ENCODE measurements at places on chromosomes 12 and 14.

DNA sequence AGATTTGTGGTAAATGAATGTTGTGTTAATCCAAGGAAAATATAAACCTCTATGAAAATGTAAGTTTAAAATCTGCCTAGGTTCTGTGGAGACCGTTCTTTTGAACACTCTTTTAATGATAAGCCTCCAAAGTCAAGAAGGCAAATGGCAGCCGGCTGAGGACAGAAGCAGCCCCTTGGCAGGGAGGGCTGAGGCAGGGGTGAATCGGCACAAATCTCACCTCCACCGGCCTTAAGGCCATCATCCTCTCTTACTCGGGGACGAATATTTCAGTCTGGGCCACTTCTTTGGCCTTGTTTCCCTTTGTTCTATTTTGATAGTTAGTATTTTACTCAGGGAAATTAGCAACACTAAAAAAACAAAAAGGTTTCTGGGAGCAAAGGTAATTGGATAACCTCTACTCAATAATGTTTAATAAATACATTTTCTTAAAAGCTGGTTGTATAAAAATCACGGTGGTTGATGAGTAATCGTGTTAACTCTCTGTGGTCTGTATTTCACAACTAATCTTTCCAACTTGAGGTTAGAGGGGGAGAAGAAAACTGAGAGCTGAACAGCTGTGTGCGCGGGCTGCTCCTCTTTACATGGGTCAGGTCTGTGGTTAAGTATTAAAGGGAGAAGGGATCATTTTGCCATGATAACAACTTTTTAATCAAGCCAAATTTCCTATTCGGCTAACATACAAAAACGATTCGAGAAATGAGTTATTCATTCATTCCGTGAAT lies 18.6 kb downstream of the LGMN start:
- DNase-seq = no peak

- DNase-seq = no peak
These were observed 59.6 kb downstream of the DIP2B start for GRCh38 chr12:50564237-50564947.

- DNase-seq = no peak
These were observed 557.2 kb downstream of the BCL11B start for GRCh38 chr14:98714626-98715425.

GRCh38 chr12:69922999-69923398 lies 98.0 kb downstream of the MYRFL start:
- no peak for DNase-seq

DNA sequence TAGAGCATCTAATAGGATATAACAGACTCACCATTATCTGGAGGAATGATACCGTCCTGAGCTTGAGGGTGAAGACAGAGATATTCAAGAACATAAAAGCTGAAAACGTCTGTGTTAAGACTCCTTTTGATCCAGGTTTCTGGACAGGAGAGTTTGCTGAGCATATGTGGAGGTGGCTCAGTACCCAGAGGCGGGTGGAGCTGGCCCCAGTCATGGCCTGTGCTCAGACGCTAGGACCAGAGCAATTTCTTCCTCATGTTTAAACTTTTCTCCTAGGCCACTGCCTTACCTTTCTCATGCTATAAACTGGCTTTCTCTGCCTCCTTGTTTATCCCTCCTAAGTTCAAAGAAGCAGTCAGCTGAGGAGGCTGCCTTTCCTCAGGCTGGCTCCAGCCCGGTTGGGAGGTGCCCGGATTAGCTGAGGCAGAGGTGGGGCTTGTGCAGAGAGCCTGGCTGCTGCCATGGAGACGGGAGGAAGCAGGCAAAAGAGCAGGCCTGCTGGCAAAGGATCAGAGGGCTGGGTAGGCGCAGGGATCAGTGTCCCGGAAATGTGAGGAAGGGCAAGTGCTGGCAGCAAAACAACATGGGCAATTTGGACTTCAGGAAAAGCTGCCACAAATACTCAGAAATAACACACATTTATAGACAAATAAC lies 13.7 kb downstream of the COA8 start:
- no peak for DNase-seq

GRCh38 chr12:104741077-104741476 lies 217.0 kb downstream of the SLC41A2 start:
- no peak for DNase-seq

- no peak for DNase-seq
These were observed 498.5 kb downstream of the NELL2 start for GRCh38 chr12:44377443-44378187.

DNA sequence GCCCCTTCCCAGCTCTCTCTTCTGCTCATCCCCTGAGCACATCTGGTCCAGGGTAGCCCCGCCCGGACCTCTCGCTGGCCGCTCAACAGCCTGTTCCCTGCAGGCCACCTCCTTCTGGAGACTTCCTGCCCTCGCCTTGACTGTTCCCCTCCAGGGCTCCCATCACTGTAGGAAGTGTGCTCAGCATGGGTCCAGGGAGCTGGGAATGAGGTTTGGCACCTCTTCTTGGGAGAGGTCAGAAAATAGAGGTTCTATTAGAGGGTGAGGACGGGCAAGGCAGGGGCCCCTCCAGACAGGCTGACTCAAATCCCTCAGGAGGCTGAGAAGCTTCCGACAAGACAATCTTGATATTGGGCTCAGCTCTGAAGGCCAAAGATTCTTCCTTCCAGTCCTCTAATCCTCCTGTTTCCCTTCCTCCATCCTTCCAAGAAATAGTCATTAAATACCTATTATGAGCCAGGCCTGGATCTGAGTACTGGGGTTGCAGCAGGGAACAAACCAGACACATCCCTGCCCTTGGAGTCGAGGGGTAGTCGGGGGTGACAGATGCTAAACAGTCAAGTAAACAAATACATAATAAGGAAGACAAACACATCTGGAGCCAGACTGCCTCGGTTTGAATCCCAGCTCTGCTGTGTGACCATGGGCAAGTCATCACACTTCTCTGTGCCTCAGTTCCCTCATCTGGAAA lies 30.6 kb downstream of the CMKLR1 start:
- no peak for DNase-seq

GRCh38 chr12:18872770-18873169 lies 134.9 kb downstream of the CAPZA3 start:
- DNase-seq = no peak

DNA sequence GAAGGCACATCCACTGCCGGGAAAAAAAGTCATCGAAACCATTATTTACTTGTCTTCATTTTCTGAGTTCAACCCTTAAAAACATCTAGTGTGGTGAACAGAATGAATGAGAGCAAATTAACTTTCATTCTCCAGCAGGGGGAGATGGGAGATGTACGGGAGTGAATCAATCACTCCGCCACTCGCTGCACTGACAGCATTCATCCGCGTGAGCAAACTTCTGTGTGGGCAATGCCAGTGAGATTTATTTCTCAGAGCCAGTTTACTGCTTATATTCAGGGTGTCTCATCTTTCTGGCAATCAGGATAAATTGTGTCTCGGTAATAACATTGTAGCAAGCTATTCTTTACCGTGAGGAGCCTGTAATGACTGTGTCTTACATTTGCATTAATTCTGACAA lies 463.6 kb upstream of the MIS18BP1 start:
- no peak for DNase-seq

- no peak for DNase-seq
These were observed 22.9 kb downstream of the KRT18 start for GRCh38 chr12:52971679-52972329.

- DNase-seq = no peak
These were observed 67.2 kb upstream of the DLK1 start for GRCh38 chr14:100659345-100660001.

GRCh38 chr12:78088391-78088832 lies 257.7 kb downstream of the NAV3 start:
- DNase-seq = no peak

DNA sequence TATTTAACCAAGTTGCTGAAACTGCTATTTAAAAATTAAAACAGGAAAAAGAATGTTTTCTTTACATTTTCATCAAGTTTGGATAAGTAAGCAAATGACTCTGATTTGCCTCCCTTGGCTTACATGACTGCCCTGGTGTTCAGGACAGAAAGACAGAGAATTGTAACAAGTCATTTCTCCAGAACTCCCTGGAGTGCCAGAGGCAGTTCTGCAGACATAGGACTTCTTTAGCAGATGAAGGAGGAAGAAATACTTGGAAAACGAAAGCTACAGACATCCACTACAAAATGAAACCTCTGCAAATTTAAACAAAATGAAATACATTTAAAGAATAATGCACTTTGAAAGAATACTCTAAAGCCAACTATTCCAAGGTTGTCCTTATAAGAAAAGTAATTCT lies 253.9 kb downstream of the LRFN5 start:
- DNase-seq = no peak

DNA sequence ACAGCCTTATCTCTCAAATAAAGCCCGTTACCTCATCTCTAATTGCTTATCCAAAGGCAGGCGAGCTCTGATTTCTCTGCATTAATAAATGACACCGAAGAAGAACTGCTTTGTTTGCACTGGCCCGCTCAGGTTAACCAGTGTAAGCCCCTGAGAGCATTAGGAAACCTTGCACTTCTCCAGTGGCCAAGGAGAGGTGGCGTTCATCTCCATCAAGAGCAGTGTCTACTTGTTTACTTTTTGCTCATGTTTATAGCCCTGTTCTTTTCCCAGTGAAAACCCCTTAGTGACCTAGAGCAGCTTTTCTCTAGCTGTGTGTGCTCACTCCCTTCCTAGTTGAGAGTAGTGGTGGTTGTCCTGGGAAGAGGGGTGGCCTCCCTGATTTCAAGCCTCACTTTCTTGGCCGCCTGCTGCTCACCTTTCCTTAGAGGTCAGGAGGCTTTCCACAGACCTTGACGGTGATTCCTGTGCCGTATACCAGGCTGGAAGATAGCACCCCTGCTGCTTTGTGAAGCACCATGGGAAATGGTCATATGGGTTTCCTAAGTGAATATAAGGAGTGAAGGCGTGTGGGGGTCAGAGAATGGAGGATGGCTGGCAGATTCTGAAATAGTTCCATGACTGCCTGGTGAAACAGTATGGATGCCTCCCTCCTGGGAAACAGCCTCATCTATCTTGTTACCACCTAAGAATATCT lies 16.6 kb downstream of the FBXW8 start:
- DNase-seq = no peak

- DNase-seq = no peak
These were observed at the start of gene STAC3 for GRCh38 chr12:57250956-57251355. TSS of gene STAC3 (minus strand) at chr12:57251187. CDS start at chr12:57249636, 1,551 bp downstream.

DNA sequence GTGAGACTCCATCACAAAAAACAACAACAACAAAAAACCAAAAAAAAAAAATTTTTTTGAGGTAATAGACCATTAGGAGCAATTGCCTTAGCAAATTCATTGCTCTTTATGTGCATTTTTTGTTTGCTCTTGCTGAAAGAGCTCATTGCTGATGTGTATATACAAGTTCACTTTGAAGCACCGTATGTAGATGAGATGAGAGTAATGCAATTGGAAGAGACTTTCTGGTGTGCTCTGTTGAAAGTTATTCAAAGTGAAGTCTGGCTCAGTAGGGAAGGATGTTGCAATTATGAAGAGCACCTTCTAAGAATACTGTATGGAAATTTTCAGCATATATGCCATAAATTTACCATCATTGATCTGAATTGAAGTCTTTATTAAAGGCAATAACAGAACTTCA lies 46.7 kb upstream of the KLRD1 start:
- no peak for DNase-seq

- DNase-seq = no peak
These were observed 68.8 kb upstream of the SLC8A3 start for GRCh38 chr14:70257526-70257925.

- DNase-seq = no peak
These were observed 183.3 kb downstream of the PTPRO start for GRCh38 chr12:15505616-15506015.

DNA sequence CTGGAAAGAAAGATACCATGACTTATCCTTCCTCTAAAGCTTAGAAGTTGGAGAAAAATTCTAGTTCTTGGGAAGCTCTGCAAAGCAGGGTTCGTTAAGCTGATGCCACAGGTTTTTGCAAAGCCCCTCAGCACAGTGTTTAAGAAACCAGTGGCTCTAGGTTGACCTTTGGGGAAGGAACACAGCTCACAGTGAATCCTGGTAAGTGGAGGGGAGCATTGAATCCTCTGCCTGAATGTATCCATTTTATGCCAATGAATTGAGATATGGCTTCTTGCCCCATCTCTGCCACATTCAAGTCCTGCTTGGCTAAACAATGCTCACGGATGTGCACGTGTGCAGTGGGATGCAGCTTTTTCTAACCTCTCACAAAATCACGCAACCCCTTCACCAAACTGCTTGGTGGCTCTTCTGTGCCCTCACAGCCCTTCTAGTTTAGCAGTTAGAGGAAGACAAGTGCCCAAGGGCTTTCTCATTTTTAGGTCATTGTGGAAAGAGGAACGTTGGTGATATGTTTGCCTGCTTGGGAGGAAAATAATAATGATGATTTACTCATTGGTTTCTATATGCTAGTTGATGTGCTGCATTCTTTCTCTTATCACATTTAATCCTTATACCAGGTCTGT lies 111.3 kb downstream of the DAD1 start:
- no peak for DNase-seq

- peak; percentile 69 for DNase-seq
These were observed 36.9 kb upstream of the SINHCAF start for GRCh38 chr12:31362759-31363415.

DNA sequence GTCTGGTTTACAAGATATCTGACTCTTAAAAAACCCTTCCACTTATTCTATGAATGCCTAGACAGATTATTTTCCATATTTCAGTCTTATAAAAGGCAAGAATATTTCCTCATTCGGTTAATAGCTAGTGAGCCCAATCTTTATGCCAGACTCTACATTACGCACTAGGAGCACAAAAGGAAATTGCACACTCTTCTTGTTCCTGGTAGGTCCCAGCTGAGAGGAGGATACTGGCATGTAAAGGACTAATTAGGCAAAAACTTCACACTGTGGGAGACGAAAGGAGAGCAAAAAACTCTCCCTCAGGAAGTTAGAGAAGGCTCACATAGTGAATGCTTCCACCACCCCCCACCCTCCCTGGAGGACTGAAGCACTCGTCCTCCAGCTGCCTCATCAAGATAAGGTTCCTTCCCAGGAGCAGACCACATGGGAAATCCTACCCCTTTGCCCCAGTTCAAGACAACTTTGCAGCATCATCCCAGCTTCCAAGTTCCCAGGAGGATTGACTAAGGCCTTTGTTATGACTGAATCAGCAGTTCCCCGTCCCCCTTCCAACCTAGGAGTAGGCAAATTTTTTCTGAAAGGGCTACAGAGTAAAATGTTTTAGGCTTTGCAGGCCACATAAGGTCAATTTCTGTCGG lies 14.5 kb downstream of the CAPZA3 start:
- no peak for DNase-seq
